ENCODE measurements at places on chromosomes 13 and 19.

DNA sequence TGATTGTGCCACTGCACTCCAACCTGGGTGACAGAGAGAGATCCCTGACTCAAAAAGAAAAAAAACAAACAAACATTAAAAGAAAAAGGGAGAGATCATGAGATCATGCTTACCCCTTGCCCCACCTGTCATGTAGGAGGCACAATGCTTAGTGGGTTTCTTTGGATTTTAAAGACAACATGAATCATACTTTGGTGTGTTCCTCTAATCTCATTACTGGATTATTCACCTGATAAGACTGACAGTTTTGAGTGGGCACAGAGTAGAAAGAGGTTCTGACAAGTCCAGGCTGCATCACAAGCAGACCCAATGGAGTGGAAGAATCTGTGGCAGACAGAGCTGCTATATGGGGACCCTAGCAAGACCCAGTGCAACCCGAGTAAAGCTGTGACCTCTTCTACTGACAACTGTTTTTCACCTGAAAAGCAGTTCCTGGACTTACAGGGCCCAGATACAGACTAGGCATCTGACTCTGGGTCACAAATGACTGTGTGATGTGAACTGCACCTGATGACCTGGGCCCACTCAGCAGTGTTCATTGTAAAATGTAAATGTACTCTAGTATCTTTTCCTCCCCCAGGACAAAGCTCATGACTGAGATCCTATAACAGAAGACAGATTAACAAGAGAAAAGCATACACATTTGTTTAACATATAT, 28.9 kb upstream of the USP12 start:
- DNase-seq: no peak

DNA sequence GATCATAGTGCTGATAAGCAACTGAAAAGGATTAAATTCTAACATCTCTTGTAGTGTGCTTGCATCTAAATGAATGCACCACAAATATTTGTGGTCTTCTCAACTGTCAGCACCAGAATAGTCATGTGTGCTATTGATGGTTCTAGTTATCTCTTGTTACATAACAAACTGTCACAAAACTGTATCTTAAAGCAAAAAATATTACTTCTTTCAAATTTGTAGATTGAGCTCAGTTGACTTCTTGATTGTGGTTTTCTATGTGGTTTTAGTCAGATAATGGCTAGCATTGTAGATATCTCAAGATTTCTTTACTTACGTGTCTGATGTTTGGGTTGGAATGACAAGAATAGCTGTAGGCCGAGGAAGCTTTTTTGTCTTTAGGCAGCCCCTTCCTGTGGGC, 431.3 kb downstream of the SLITRK6 start:
- no peak for DNase-seq

GRCh38 chr19:49042177-49042576, 1.5 kb upstream of the CGB5 start:
- no peak for DNase-seq

- DNase-seq: no peak
Measured at GRCh38 chr13:20043207-20043925, 84.8 kb downstream of the ZMYM2 start.

DNA sequence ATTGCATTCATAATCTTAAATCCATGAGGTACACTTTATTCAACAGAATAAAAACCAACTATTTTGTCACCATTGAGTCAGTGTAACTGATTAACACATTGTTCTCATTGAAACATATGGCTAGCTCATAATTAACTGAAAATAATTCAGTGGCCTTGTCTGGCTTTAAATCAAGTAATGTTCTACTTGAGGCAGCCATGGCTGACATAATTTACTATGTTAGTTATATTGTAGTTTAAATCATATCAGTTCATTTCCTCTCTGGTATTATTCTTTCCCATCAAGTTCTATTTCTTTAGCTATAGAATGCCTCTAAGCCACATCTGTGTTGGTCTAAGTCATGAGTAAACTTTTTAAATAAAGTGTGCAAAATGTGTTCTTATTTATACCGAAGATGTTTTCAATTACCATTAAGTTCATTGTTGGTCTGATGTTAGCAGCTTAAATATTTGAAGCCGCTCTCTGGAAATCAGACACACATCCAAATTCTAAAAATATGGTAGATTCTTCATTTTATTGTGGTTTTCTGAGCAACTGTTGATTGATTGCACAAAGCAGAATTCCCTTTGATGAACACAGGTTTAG, 393.7 kb downstream of the GPC6 start:
- no peak for DNase-seq

GRCh38 chr13:100535426-100536135, 53.0 kb downstream of the GGACT start:
- DNase-seq: no peak

- DNase-seq: no peak
Measured at GRCh38 chr13:100517728-100518127, 70.9 kb downstream of the GGACT start.

- DNase-seq: no peak
Measured at GRCh38 chr19:18171605-18172327, 1.8 kb upstream of the IFI30 start.

- DNase-seq: no peak
Measured at GRCh38 chr19:1671716-1672037, 19.3 kb upstream of the TCF3 start.

GRCh38 chr19:45403781-45404556, 900 bp downstream of the PPP1R13L start:
- DNase-seq: peak; percentile 54

DNA sequence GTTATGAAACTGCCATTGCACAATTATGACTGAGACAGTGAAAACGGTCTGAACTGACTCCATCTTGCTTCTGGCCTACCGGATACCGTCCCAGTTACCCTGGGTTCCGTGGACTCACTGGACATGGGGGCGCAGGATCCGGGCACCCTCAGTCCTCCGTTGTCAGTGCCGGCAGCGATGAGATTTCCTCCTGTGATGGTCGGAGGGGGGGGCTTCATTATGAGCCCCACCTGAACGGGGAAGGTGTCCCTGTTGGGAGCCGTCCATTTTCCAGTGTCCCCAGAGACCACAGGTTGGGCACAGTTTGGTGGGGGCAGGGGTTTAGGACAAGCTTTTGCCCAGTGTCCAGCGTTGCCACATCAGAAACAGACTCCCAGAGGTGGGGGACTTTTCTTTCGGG, 23.4 kb downstream of the TMEM255B start:
- DNase-seq: no peak

- no peak for DNase-seq
Measured at GRCh38 chr19:18419195-18419698, at the start of gene SSBP4. SSBP4 (plus strand) TSS chr19:18419398; CDS start chr19:18419649, 251 bp downstream.

DNA sequence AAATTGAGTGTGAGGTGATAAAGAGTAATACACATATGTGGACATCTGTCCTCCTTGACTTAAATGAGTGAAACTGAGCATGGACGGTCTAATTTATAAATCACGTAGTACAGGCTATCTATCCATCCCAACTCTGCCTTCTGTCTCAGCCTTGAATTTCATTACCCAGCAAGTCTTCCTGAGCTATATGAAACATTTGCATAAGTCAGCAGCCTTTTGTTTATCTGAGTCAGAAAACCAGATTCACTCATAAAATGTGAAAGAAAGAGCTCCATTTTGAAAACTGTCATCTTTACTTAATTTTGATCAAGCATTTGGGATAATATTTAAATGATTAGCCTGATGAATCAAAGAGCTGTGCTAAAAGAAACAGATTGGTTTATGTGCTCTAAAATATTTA, 197.9 kb downstream of the LHFPL6 start:
- DNase-seq: no peak

GRCh38 chr13:40496035-40496810, 170.2 kb downstream of the FOXO1 start:
- no peak for DNase-seq

GRCh38 chr13:88086577-88086976, 415.4 kb downstream of the SLITRK5 start:
- DNase-seq: no peak

DNA sequence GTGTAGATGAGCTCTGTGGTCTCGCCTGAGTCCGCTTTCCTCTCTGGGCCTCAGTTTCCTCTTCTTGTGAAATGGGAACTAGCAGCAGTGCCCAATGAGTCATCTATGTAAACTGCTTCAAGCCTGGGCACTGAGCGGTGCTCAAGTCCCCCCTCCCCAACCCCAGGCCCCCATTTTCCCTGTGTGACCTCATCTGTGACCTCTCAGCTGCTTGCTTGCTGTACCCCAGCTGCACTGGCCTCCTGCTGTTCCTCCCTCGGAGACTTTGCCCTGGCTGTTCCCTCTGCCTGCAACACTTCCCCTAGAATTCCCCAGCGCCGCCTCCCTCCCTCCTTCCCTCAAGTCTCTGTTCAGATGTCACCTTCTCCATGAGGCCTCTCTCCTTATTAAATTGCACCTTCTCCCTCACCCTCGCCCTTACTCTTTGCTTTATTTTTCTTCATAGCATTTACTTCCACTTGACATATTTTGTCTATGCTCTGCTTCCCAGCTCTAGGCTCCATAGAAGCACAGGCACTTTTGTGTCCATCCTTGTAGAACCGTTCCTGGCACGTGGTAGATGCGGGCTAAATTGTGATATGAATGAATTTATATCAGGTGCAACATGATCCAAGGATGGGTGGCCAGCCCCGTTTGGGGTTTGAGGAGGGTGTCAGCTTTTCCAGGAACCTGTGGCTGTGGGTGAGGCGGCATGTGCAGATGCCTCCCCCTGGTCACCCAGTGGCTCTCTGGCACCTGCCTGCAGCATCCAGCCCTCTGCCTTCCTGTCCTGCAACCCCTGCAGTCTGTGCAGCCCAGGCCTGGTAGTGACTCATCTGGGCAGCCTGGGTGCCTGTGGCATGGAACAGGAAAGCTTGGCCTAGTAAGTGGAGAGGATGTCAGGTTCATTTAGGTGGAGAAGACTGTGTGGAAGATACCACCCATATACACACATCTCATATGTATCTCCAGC, 26.3 kb downstream of the SIPA1L3 start:
- no peak for DNase-seq

DNA sequence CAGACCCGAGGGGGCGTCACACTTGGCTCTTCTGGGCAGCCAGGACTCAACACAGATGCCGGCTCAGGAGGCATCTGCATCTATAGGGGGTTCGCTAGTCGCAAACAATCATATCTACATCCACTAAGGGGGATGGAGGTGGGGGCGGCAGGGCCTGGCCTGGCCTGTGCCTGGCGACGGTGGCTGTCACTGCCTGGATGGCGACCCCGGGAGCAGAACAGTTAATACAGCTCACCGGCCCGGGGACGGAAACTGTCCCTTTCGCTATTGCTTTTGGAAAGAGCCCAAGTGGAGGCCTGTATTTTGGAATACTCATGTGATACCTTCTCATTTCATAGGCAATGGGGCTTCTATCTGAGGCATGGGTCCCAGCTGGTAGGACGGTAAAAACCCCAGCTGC, 17.7 kb downstream of the SGTA start:
- no peak for DNase-seq

DNA sequence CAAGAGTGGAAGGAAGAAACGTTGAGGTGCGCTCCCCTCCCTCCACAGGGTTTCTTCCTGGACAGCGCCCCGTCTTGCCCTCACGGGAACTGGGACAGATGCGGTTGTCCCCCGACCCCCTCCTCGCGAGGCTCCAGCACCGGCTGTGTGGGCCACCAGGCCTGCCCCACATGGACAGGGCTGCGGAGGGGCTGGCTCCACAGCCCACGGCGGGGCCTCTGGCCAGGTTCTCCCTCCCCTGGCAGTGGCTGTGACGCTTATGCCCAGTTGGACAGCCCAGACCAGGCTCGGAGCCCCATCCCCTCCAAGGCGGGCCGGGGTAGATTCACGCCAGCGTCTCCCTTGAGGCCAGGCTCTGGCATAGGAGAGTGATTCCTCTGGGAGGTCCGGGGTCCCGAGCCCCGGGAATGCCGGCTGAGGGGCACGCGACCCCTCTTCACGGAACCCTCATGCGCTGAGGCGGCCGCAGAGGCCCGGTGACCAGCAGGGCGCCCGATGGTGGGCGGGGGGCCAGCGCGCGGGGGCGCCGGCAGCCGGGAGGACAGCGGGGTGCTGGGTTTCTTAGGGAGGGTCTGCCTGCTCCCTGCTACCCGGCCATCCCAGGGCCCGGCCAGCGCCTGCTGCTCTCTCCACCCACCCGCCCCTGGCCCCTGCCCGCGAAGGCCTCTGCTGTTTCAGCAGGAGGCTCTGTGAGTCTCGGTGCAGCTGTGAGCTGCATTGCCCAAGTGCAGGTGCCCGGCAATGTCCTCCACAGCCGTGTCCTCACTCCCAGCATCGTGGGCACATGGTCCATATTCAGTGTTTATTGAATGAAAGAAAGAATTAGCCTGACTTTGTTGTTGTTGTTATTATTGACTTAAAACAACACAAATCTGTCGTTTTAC, 20.3 kb upstream of the GAS6 start:
- no peak for DNase-seq

DNA sequence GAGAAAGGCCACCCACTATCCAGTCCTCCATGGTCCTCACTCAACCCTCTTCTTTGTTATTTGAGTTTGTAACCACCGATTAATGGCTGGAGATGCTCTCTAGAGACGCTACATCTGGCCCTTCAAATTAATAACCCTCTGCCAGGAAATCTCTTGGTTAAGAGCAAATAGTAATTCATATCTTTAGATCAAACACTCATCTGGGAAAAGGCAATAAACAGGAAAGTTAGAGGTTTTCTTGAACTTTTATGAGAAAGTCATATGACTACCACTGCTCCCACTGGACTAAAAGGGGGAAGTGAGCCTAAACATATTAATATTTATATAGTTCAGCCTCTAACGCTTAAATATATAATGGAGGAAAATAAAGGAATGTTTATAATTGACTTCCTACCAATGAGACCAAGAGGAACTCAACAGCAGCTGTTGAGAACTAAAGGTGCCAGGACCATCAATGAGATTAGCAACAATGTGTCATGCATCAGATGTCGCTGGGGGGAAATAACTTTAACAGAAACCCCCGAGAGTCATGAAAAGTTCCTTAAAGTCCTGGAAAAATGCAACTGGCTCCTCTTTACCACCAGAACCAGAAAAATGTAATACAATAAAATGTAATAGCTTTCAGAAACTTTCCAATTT, 2.7 kb downstream of the TBC1D4 start:
- DNase-seq: no peak

DNA sequence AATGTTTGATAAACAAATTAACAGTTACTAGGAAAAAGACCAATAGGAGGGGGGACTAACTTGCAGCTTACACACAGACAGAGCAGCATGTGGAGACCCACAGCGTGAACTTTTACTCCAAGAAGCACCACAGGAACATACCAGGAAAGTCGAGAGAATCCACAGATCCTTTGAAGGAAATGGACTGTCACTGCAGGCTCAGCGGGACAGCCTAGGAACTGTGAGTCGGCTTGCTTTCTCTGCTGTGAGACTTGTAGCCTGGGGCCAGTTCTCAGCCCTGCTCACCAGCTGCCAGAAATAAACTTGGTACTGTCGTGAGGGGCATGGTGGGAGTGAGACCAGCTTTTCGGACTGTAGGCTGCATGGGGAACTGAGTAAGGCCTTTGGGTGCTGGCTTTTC, 1211.5 kb downstream of the PCDH17 start:
- no peak for DNase-seq

DNA sequence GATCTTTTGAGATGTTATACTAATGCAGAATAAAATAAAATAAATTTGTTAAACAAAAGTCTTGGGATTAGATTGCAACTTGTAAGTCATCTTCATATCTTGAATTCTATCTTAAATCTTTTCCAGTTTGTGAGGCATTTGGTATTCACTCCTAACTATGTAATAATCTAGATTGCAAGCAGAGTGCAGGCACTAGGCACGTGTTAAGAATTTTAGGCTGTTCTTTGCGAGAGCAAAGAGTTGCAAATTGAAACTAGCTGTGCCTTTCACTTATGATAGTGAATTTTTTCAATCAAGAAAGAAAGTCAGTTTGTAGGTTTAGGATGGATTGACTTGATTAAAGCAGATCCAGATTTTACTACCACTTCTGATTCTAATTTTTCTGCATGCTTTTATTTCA, 264.1 kb upstream of the SPRY2 start:
- no peak for DNase-seq

All from central memory CD8-positive, alpha-beta T cell (primary cell).